ENCODE measurements at places on chromosomes 2 and 18.
A peak's percentile ranks its signal among the peaks of the same experiment; 100 is the strongest.

- no peak for DNase-seq
These were observed 454.4 kb upstream of the MEIS1 start for GRCh38 chr2:65980531-65980930.

GRCh38 chr2:233209533-233210171 lies 41.8 kb upstream of the ATG16L1 start:
- DNase-seq: no peak

DNA sequence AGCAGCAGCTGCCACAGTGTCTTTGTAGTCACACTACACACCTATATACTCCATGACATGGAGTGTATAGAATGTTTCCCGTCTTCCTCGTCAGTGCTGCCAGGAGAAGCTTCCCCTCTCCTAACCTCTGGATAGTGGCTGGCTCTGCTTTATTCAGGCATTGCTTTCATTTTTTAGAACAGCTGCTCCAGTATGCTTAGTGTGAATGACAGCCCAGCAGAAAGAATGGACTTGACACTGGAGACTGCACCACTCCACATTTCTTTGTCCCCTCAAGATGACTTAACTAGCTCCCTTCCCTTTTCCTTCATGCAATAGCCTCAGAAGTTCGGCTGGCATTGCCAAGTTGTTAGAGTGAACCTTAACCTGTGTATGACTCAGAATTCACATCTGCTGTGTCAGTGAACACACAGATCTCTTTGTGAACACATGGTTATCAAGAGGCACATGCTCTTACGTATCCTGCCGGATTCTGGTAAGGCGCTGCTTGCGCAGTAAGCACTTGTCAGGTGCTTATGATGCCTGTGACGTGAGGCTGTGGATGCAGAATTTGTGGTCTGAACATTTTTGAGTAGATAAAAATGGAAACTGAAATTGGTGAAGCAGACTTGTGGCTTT lies 73.9 kb downstream of the NEDD4L start:
- DNase-seq: no peak

- DNase-seq: no peak
These were observed 116.1 kb upstream of the SH3BP4 start for GRCh38 chr2:234835738-234836137.

DNA sequence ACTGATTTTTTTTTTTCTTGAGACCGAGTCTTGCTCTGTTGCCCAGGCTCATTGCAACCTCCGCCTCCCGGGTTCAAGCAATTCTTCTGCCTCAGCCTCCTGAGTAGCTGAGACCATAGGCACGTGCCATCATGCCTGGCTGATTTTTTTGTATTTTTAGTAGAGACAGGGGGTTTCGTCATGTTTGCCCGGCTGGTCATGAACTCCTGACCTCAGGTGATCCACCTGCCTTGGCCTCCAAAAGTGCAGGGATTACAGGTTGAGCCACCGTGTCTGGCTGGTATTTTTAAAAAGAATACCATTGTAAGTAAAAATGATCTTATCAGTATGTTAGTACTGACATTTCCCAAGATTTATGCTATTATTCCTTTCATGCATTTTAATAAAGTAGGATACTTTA lies 105.7 kb downstream of the PIEZO2 start:
- DNase-seq: no peak

DNA sequence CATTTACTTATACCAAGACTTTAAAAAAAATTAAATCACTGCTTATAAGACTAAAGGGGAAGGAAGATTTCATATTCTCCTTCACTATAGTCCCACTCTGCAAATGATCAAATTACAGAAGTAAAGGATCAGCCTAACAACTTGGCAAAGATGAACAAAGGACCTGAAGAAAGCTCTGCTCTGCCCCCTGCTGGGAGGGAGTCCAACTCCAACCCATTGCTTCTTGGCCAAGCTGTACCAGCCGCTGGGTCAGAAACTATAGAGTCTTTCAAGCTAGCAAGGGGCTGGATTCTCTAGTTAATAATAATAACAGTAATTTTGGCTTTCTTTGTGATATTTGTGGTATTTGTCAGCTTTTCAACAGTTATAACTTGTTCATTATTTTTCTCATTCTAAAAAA lies 927.0 kb upstream of the CRIM1 start:
- peak; percentile 24 for DNase-seq

GRCh38 chr2:180781276-180781675 lies 199.1 kb upstream of the UBE2E3 start:
- no peak for DNase-seq

DNA sequence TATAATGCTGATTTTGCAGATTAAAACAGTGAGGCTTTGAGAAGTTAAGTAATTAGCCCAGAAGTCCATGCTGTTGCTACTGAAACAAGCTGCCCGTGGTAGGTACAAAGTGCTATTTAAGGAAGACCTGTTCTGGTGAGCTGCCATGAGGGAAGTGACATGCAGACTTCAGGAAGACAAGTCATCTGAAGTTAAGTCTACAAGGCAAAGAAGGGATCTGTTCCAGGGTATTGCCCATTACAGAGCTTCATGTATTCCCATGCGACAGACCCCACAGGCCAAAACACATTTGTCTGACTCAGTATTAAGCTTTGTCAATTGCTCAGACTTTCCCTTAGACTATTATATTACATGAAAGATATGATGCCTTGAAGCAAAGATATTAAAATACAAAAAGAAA lies 520.8 kb downstream of the FBXO15 start:
- DNase-seq: no peak

- DNase-seq: no peak
These were observed 7.1 kb downstream of the IL1RL1 start for GRCh38 chr2:102318437-102318836.

DNA sequence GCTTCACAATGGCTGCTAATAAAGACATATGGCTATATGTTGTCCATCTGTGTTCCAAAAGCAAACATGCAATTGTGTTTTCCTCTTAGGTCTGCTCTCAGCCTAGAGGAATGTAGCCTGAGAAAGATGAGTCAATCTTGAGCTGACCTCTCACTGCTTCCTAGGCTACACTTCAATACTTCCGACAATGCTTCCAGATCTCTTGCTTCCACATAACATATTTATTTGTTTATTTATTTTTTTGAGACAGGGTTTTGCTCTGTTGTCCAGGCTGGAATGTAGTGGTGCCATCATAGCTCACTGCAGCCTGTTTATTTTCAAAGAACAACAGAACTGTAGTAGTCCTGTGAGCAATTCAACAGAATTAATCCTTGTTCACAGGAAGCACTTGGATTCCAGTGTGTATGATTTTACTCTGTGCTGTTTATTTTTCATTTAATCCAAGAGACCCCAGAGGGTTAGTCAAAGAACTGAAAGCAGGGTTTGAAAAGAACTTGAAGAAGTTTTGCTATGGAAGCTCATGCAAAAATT lies 437.9 kb downstream of the TXNL1 start:
- no peak for DNase-seq

GRCh38 chr2:183935005-183935404 lies 663.3 kb upstream of the ZNF804A start:
- no peak for DNase-seq

Data from NCI-H1048 (cell line).